ENCODE measurements at places on chromosomes 5 and 9.

GRCh38 chr9:69817202-69817601 is 3.4 kb upstream of the CFAP95 start:
- no peak for DNase-seq

DNA sequence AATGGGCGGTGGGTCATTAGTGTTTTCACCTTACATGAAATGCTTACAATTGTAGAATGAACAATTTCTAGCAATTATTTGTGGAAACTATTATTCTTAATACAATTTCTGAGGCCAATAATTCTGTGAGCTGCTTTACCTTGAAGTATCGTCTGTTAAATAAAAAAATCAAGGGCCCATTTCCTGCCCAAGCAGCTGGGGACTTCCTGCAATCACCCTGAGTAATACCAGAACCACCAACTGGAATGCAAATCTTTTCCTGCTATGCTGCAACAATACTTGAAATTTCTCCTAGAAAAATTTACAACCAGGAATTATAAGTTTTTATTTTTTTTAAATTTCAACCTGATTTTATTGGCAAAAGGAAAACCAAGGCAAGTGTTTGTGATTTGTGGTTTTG is 52.6 kb downstream of the ADAMTS16 start:
- no peak for DNase-seq

- DNase-seq: no peak
Observed at GRCh38 chr5:21680196-21680595, 1172.9 kb downstream of the CDH12 start.

DNA sequence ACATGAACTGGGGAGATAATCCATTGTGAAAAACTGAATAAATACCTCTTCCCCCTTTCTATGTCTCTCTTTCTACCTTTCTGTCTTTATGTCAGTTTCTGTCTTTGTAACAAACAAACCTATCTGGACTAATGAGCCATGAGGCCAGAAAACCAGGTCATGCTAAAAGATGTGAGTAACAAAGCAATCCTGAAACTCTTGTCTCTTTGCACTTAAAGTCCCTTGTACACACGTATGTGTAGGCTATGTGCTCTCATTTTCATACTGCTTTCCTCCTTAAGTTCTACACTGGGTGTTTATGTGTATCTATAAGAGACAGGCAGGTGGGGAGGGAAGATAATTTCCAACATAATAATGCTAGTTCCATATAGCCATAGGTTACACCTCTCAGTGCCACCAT is 123.8 kb upstream of the PTGER4 start:
- DNase-seq: no peak
